ENCODE measurements at places on chromosomes 16 and 17.

DNA sequence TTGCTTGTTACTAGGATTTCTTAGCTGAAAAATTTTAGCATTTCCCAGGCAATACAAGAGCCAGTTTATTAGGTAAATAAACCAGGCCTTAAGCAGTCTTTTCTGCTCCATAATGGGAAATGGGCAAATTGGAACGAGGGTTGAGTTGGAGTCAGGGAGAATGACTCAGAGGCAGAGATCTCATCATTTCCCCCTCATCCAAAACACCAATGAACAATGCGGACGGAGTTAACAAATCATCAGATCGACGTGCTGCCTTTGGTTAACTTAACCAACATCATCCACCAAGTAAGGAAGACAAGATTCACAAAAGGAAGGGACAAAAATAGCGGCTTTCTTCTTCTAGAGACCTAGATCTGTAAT, 243.5 kb downstream of the STX8 start:
- H3K36me3 ChIP-seq: peaks cover 25% of the 10 kb centered on the region
- DNase-seq: no peak
- no peak overlapping the region for H3K27ac ChIP-seq
- no peaks in the 10 kb centered on the region for H3K27me3 ChIP-seq

DNA sequence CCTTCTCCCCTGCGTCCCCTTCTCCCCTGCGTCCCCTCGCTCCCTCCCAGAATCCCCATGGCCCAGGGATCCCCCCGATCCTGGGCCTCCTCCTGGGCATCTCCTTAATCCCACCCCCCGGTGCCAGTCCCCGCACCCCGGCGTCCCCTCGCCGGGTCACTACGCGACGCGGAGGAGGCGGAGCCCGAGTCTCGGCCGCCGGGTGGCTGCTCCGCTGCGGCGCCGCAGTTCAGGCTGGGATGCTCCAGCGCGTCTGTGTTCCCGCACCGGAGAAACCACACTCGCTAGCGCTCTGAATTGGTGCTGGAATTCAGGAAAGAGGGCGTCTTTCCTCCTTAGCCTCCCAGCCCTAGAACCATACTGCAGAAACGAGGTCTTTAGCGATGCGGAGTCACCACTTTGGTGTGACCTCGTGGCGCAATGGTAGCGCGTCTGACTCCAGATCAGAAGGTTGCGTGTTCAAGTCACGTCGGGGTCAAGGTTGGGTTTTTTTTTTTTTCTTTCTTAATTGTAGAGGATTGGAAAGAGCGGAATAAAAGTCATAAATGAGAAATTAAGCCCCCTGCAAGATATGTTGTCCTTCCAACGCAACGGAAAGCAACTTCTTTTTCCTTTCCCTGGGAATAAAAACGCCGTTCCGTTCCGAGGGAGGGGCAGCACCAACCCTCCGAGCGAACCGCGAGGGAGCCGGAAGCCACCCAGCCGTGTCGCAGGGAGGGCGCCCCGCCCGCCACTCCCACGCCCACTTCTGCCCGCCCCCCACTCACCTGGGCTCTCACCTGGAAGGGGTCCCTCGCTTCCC, 25.7 kb upstream of the SLC47A1 start:
- peaks cover 9% of the 10 kb centered on the region for H3K27me3 ChIP-seq
- peak; percentile 66 for DNase-seq
- peaks cover 10% of the 10 kb centered on the region for H3K36me3 ChIP-seq
- peaks cover 18% of the 10 kb centered on the region for H3K4me1 ChIP-seq
- peak overlapping the region; percentile 100 for H3K27ac ChIP-seq

- peaks cover 21% of the 10 kb centered on the region for H3K36me3 ChIP-seq
- no peaks in the 10 kb centered on the region for H3K27me3 ChIP-seq
- H3K4me3 ChIP-seq: no peak overlapping the region
- peaks cover 43% of the 10 kb centered on the region for H3K4me1 ChIP-seq
- H3K27ac ChIP-seq: peak overlapping the region; percentile 59
Measured at GRCh38 chr17:64009571-64010402, 10.6 kb downstream of the ICAM2 start.

- H3K4me1 ChIP-seq: peaks cover 95% of the 10 kb centered on the region
- H3K27ac ChIP-seq: peak overlapping the region; percentile 94
- H3K36me3 ChIP-seq: peaks cover 50% of the 10 kb centered on the region
- no peaks in the 10 kb centered on the region for H3K27me3 ChIP-seq
Measured at GRCh38 chr16:81457326-81458133, 12.9 kb downstream of the CMIP start.

GRCh38 chr16:74709441-74709877, 8.8 kb upstream of the MLKL start:
- peak; percentile 54 for DNase-seq
- peaks cover 3% of the 10 kb centered on the region for H3K4me1 ChIP-seq
- H3K4me3 ChIP-seq: no peak overlapping the region
- no peaks in the 10 kb centered on the region for H3K36me3 ChIP-seq
- no peak overlapping the region for H3K27ac ChIP-seq

DNA sequence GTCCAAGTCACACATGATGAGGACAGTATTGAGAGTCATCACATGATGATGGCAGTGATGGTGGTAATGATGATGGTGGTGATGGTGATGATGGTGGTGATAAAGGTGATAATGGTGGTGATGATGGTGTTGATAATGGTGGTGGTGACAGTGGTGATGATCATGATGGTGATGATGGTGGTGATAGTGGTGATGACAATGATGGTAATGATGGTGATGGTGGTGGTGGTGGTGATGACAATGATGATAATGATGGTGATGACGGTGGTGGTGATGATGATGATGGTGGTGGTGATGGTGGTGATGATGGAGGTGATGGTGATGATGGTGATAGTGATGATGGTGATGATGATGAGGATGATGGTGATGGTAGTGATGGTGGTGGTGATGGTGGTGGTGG, 190.2 kb upstream of the ZNF469 start:
- no peak for DNase-seq
- peaks cover 4% of the 10 kb centered on the region for H3K27me3 ChIP-seq
- H3K27ac ChIP-seq: no peak overlapping the region
- peaks cover 11% of the 10 kb centered on the region for H3K4me1 ChIP-seq

- DNase-seq: no peak
- no peaks in the 10 kb centered on the region for H3K36me3 ChIP-seq
- no peak overlapping the region for H3K4me3 ChIP-seq
- no peaks in the 10 kb centered on the region for H3K4me1 ChIP-seq
- no peak overlapping the region for H3K27ac ChIP-seq
- H3K27me3 ChIP-seq: peaks cover 7% of the 10 kb centered on the region
Measured at GRCh38 chr17:68566442-68566738, 34.8 kb downstream of the FAM20A start.

- no peak for DNase-seq
- H3K27me3 ChIP-seq: peaks cover 29% of the 10 kb centered on the region
- no peaks in the 10 kb centered on the region for H3K36me3 ChIP-seq
- H3K4me3 ChIP-seq: no peak overlapping the region
- peaks cover 22% of the 10 kb centered on the region for H3K4me1 ChIP-seq
- no peak overlapping the region for H3K27ac ChIP-seq
Measured at GRCh38 chr17:83150369-83151055, 71.1 kb downstream of the METRNL start.
